ENCODE measurements at places on chromosomes 13 and 19. TPM values are rescaled to one million over a fixed set of nuclear protein-coding genes. Genes with fewer than 3 reads are reported as not detected.

DNA sequence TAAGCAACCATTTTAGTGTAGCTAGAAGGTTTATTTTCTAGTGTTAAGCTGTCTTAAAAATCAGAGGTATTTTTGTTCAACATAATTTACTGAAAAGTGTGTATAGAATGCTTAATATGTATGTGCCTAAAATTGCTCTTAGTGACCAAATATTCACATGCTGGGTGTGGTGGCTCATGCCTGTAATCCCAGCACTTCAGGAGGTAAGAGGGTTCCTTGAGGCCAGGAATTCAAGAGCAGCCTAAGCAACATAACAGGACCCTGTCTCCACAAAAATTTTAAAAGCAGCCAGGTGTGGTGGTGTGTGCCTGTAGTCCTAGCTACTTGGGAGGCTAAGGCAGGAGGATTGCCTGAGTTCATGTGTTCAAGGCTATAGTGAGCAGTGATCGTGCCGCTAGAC lies 120.9 kb upstream of the FRY start:
- H3K36me3 ChIP-seq: no peaks in the 10 kb centered on the region
- no peak for DNase-seq
- peaks cover 32% of the 10 kb centered on the region for H3K27me3 ChIP-seq
- H3K27ac ChIP-seq: no peak overlapping the region

DNA sequence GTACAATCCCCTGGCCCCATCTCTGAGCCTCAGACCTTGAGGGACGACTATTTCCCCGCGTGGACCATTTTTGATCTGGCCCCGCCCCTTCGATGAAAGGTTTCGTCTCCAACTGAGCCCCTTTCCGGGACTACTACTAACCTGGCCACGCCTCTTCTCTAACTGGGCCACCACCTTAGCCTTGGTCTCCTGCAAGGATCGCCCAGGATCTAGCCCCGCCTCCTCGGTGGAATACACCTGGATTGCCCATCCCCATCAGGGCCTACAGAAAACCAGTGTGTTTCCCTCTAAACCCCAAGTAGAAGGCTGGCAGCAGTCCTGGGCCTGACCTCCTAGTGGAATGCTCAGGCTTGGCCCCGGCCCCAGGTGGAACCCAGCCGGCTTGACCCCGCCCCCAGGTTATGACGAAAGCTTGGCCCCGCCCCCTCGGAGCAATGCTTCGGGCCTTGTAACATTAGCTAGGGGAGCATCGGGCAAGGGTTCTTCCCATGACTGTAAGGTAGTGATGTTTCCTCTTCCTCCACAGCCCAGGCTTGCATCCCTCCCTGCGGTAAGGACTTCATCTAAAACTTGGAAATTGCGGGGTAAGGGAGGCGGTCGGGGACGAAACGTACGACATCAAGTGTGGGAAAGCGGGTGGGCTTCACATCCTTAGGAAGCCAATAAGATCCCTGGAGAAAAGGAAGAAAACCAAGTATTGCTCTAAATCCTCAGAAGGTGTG lies 9.1 kb downstream of the SPACA6 start:
- H3K36me3 ChIP-seq: peaks cover 20% of the 10 kb centered on the region
- peaks cover 16% of the 10 kb centered on the region for H3K4me1 ChIP-seq
- peak overlapping the region; percentile 93 for H3K4me3 ChIP-seq
- peak; percentile 43 for DNase-seq
- H3K27me3 ChIP-seq: peaks cover 13% of the 10 kb centered on the region

- no peak for DNase-seq
- no peak overlapping the region for H3K4me3 ChIP-seq
- no peak overlapping the region for H3K27ac ChIP-seq
- H3K27me3 ChIP-seq: no peaks in the 10 kb centered on the region
- H3K4me1 ChIP-seq: no peaks in the 10 kb centered on the region
Observed at GRCh38 chr19:23516266-23516665, 121.0 kb upstream of the ZNF91 start.

GRCh38 chr13:102935896-102936321 lies 90.1 kb downstream of the ERCC5 start:
- no peak overlapping the region for H3K27ac ChIP-seq
- H3K4me1 ChIP-seq: no peaks in the 10 kb centered on the region
- no peak for DNase-seq
- H3K4me3 ChIP-seq: no peak overlapping the region

- peak overlapping the region; percentile 71 for H3K4me3 ChIP-seq
- no peaks in the 10 kb centered on the region for H3K27me3 ChIP-seq
- H3K27ac ChIP-seq: peak overlapping the region; percentile 78
- H3K4me1 ChIP-seq: peaks cover 65% of the 10 kb centered on the region
- H3K36me3 ChIP-seq: peaks cover 53% of the 10 kb centered on the region
Observed at GRCh38 chr13:99371956-99372355, 64.8 kb upstream of the GPR183 start.

Gene CYP2F1
- not detected for total RNA-seq

DNA sequence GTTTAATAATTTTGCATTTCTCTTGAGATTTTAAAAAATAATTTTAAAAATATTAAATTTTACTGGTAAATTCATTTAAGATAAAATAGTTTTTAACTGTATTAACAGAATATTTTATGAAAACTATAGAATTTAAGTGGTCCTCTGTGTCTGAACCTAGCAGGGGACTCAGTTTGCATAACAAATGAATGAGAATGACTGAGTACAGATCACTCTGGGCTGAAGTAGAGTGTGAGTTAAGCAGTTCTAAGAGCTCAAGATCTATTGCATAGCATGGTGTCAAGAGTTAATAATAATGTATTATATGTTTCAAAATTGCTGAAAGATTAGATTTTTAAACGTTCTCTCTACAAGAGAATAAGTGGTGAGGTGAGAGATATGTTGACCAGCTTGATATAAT lies 348.3 kb upstream of the SLITRK1 start:
- H3K27ac ChIP-seq: no peak overlapping the region
- H3K4me1 ChIP-seq: no peaks in the 10 kb centered on the region
- no peaks in the 10 kb centered on the region for H3K36me3 ChIP-seq
- H3K27me3 ChIP-seq: no peaks in the 10 kb centered on the region
- no peak for DNase-seq

- no peaks in the 10 kb centered on the region for H3K4me1 ChIP-seq
- no peak overlapping the region for H3K4me3 ChIP-seq
- no peak for DNase-seq
- H3K27ac ChIP-seq: no peak overlapping the region
- peaks cover 36% of the 10 kb centered on the region for H3K27me3 ChIP-seq
Observed at GRCh38 chr13:25192936-25193335, 20.8 kb upstream of the AMER2 start.

DNA sequence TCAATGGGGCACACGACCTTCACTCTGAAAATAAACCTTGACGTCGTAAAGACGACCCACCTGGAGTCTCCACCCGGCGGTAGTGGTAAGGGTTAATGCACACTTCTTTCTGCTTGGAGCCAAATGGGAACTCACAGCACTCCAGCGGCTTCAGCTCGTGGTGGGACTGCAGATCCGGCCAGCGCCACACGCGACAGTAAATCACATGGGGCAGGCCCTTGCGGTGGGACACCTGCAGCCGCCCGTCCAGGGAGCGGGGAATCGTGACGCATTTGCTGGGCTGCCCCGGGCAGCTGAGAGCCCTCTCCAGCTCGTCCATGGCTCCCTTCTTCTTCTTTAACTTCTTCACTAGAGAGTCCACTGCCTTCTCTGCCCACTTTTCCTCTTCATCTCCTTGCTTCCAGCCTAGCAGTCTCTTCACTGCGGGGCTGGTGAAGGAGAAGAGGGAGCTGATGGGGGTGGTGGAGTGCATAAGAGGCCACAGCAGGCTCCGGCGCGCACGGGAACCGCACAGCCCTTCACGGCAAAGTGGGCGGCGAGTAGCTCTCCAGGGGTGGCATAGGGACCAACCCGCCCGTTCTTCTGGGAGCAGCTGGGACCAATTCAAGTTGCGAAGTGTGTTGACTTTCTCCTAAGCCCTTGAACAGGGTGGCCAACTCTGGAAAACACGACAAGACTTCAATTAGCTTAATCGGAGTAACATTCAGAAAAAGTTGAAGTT lies 40.7 kb downstream of the SMAD9 start:
- no peak for DNase-seq
- peaks cover under 1% of the 10 kb centered on the region for H3K4me1 ChIP-seq
- no peaks in the 10 kb centered on the region for H3K36me3 ChIP-seq

Gene CEACAM4
- total RNA-seq: not detected

Gene GJB6
- 6.3 TPM for total RNA-seq

Gene SIGLECL1
- total RNA-seq: not detected

Gene ZNF562
- total RNA-seq: 27.5 TPM

Gene FAM187B
- not detected for total RNA-seq

Gene KLK3
- total RNA-seq: not detected

Gene VSTM1
- total RNA-seq: not detected

DNA sequence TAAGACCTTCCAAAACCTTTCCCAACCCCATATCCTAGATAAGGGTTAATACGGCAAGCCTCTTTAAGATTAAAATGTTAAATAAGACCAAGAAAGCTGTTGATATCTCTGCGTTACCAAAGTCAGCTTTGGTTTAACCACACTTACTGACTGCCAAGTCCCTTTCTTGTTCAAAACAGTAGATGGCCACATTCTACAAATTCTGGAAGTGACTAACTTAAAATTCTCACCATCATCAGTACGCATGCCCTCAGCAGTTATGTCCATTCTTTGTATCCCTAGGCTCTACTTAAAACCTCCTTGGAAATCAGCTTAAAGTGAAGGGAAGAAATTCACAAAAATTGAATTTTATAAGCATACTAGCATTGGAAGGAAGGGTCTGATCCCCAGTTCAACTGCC lies 23.6 kb downstream of the SOHLH2 start:
- H3K27ac ChIP-seq: no peak overlapping the region
- H3K36me3 ChIP-seq: no peaks in the 10 kb centered on the region
- H3K4me3 ChIP-seq: no peak overlapping the region
- H3K4me1 ChIP-seq: no peaks in the 10 kb centered on the region
- H3K27me3 ChIP-seq: no peaks in the 10 kb centered on the region

Gene PPM1N
- total RNA-seq: 6.1 TPM

DNA sequence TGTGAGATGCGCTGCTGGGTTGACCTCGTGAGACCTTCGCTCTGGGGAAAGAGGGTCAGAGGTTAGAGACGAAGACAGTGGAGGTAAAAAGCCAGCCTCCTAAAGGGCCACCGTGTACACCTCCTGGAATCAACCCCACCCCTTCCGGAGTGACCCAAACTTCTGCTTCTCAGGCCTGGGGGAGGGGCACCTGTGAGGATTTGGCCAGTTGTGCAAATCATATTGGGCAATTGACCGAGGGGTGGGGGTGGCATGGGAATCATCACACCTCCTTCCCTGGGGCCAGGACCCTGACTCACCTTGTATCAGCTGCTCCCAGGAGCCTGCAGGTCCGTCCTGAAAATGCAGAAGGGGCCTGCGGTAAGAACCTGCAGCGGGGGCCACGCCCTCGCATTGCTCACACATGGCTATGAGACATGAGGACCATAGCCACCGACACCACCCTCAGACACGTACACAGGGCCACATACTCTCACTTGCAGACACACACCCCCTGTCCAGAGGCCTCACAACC lies 2.8 kb downstream of the TNFSF14 start:
- no peaks in the 10 kb centered on the region for H3K27me3 ChIP-seq
- peak overlapping the region; percentile 57 for H3K27ac ChIP-seq
- peaks cover 20% of the 10 kb centered on the region for H3K4me1 ChIP-seq
- peaks cover 32% of the 10 kb centered on the region for H3K36me3 ChIP-seq
- H3K4me3 ChIP-seq: peak overlapping the region; percentile 73

DNA sequence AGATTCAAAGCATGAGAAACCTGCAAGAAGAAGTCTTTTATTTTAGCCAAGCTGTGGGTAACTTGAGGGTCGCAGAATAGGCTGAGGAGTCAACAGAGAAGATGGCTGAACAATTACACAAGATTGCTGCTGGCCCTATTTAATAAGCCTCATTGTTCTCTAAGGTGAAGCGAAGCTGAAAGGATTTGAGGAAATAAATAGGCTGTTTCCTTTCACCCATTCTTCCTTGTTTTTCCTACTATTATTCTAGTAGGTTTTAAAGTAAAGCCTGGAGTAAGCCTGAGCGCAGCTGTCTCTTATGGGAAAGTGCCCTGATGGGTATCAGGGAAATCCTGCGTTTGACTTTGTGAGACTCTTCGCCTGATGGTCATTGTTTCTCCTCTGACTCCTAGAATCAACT lies 25.0 kb upstream of the PCCA start:
- peaks cover 16% of the 10 kb centered on the region for H3K27me3 ChIP-seq
- DNase-seq: no peak
- H3K4me1 ChIP-seq: no peaks in the 10 kb centered on the region
- no peak overlapping the region for H3K4me3 ChIP-seq
- H3K36me3 ChIP-seq: no peaks in the 10 kb centered on the region

Gene SIGLEC10
- 0.96 TPM for total RNA-seq

DNA sequence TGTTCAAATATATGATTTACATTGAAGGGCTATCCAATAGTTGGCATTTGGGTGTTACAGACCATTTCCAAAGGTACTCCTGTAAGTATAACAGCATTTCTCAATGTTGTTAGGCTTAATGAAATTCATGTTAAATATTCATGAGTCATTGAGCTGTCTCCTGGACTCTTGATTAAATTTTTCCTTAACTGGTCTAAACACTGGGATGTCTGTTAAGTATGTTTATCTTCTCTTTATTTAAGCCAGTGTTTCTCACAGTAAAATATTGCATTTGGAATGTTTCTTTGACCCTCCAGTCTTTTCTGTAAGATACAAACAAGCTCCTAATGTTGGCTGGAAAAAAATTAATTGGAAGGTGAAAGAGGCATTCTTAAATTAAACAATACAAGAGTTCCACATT lies 402.5 kb upstream of the HTR2A start:
- H3K27ac ChIP-seq: no peak overlapping the region
- DNase-seq: no peak
- no peaks in the 10 kb centered on the region for H3K36me3 ChIP-seq
- no peaks in the 10 kb centered on the region for H3K27me3 ChIP-seq
- H3K4me3 ChIP-seq: no peak overlapping the region
- no peaks in the 10 kb centered on the region for H3K4me1 ChIP-seq

DNA sequence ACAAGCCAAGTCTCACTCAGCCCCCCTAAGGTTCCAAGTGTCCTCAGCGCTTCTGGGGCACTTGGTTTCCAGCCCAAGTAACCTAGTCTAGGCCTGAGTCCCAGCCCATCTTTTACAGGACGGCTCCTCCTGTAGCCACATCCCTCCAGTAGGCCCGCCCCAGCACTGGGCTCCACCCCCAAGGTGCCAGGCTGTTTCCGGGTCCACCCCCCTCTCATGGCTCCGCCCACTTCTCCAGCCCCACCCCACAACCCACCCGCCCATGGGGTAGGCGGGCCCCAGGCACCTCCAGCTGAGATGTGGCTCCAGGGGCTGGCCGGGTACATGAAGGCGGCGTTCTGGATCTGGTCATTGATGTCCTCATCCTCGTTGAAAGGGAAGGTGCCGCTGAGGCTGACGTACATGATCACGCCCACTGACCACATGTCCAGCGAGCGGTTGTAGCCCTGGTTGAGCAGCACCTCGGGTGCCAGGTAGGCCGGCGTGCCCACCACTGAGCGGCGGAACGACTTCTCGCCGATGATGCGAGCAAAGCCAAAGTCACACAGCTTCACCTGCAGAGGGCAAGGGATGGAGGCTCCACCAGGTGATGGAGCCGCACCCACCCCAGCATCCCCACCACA lies 17.2 kb upstream of the DACT3 start:
- peaks cover 6% of the 10 kb centered on the region for H3K4me1 ChIP-seq
- peak; percentile 69 for DNase-seq
- H3K27me3 ChIP-seq: no peaks in the 10 kb centered on the region

Gene TYROBP
- total RNA-seq: 11.2 TPM

Measured in activated naive CD8-positive, alpha-beta T cell treated with anti-CD3 and anti-CD28 coated beads, Interleukin-2, amount 10 ng/mL, durations not matched to agents 7 days and 5 days (primary cell).